Right atrium auricular region (tissue), 2 donors: ENCODE measurements at places on chromosomes 1 and 21.

- no peak overlapping the region for H3K27ac ChIP-seq
- no peaks in the 10 kb centered on the region for H3K4me1 ChIP-seq
- no peak for DNase-seq
- H3K4me3 ChIP-seq: no peak overlapping the region
Observed at GRCh38 chr1:214859647-214860046, 222.9 kb upstream of the KCNK2 start.

- H3K36me3 ChIP-seq: no peaks in the 10 kb centered on the region
- H3K4me3 ChIP-seq: no peak overlapping the region
- peak; percentile 71 for DNase-seq
- H3K27me3 ChIP-seq: no peaks in the 10 kb centered on the region
- peaks cover 53% of the 10 kb centered on the region for H3K4me1 ChIP-seq
- peak overlapping the region; percentile 50 for H3K27ac ChIP-seq
Observed at GRCh38 chr1:183090391-183091006, 67.3 kb downstream of the LAMC1 start.

DNA sequence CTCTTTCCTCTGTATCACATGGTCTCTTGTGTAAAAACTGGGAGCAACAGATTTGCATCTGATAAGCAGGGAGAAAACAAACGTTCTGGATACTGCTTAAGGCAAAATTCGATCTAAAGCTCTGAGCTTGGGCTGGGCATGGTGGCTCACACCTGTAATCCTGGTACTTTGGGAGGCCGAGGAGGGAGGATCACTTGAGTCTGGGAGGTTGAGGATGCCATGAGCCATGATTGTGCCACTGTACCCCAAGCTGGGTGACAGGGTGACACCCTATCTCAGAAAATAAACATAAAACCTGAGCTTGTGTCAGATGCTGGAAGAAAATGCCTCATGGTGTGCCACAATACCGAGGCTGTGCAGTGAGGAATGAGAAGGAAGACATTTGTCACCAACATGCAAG is 73.9 kb downstream of the SCCPDH start:
- no peaks in the 10 kb centered on the region for H3K4me1 ChIP-seq
- no peak overlapping the region for H3K4me3 ChIP-seq
- DNase-seq: no peak
- H3K36me3 ChIP-seq: no peaks in the 10 kb centered on the region
- H3K27me3 ChIP-seq: no peaks in the 10 kb centered on the region

- no peaks in the 10 kb centered on the region for H3K36me3 ChIP-seq
- no peaks in the 10 kb centered on the region for H3K4me1 ChIP-seq
- H3K4me3 ChIP-seq: no peak overlapping the region
- H3K27ac ChIP-seq: no peak overlapping the region
- DNase-seq: no peak
Observed at GRCh38 chr1:37434292-37435225, 39.8 kb upstream of the ZC3H12A start.

- H3K36me3 ChIP-seq: no peaks in the 10 kb centered on the region
- H3K4me3 ChIP-seq: no peak overlapping the region
- no peak overlapping the region for H3K27ac ChIP-seq
- no peaks in the 10 kb centered on the region for H3K27me3 ChIP-seq
Observed at GRCh38 chr1:186965847-186966246, 137.1 kb downstream of the PLA2G4A start.

GRCh38 chr1:232571523-232571922 is 58.4 kb downstream of the SIPA1L2 start:
- no peak overlapping the region for H3K4me3 ChIP-seq
- DNase-seq: no peak
- peaks cover 39% of the 10 kb centered on the region for H3K4me1 ChIP-seq

GRCh38 chr1:28578696-28579218 is 13.3 kb upstream of the RAB42 start:
- H3K4me1 ChIP-seq: no peaks in the 10 kb centered on the region
- H3K27ac ChIP-seq: no peak overlapping the region
- peaks cover 47% of the 10 kb centered on the region for H3K36me3 ChIP-seq
- no peak overlapping the region for H3K4me3 ChIP-seq

DNA sequence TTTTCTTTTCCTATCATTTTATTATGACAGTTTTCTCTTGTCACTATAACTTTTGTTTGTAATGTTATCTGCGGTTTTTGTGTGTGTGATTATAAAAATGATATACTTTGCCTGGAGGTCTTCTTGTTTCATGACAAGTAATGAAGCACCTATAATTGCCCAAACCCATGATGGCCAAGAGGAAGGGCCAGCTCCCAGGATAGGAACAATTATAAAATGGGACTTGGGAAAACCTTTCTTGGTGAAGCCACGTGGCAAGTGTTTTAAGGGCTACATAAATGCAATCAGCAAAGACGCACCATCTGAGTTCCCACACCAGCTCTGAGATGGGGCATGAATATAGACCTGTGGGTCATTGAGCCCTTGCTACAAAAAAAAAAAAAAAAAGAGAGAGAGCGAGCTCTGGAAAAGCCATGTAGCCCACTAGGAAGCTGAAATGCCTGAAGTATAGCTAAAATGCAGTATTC is 462.6 kb upstream of the RUNX1 start:
- H3K36me3 ChIP-seq: no peaks in the 10 kb centered on the region
- H3K4me3 ChIP-seq: no peak overlapping the region

DNA sequence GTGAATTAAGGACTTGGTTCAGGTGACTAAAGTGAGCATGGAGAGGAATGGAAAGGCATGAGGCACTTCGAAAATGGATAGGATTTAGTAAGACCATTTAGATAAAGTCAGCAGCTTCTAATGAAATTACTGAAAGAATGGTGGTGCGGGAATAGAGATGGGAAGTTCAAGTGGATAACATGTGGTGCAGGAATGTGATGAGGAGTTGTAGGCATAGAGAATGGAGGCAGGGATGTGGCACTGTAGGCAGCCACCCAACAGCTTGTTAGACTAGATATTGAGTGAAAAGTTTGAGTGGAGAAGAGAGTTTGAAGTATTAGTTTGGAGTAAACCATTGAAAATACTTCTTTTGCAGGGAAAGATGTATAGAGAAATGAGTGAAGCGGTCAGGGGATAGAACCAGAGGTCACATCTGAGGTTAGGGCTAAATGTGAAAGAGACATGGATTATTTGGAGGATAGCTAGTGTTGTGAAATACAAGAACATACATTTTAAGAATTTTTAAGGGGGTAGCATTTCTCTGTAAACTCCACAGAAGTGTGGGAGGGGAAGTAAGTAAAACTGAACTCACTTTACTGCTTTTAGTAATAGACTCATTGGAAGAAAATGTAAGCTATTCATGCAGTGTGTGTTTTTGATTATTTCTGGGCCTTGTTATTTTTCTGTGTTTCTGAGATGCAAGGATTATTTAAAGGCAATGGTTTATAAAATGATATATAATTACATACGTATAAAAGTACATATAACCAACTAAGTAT is 46.2 kb downstream of the DYRK1A start:
- H3K36me3 ChIP-seq: no peaks in the 10 kb centered on the region
- H3K4me1 ChIP-seq: peaks cover 83% of the 10 kb centered on the region
- H3K27ac ChIP-seq: no peak overlapping the region

DNA sequence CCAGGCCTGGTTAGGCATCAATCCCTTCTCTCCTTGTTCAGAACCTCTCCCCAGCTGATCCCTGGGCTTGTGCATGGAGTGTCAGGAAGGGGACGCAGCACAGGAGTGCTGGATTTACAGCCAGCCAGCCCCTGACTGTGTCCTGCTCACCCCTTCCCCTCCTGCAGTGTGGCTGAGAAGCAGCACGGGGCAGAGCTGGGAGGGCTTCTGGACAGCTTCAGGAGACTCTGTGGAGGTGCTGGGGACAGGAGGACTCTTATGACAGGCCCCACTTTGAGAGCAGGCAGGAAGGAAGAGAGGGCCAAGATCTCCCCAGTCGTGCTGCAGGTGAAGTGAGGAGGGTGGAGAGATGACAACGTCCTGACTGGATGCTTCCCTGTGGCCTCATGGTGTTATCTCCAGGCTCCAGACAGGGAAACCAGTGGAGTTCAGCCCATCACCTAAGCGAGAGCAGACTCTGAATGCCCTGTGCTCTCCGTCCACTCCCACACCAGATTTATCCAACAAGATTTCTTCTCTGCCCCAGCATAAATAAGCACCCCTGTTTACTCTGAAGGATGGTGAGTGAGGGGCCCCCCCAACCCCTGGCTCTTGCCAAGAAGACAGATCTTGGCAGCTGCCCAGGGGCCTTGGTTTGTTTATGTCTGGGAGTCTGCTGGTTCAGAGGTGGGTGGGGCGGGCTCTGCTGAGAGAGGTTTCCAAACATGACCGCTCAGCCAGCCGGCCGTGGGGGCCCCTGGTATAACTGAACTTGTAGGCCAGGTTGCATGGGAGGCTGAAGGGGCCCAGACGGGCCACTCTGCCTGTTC is 21.3 kb downstream of the TMCC2 start:
- H3K4me1 ChIP-seq: no peaks in the 10 kb centered on the region
- H3K27me3 ChIP-seq: no peaks in the 10 kb centered on the region
- H3K4me3 ChIP-seq: no peak overlapping the region
- H3K27ac ChIP-seq: peak overlapping the region; percentile 36
- H3K36me3 ChIP-seq: no peaks in the 10 kb centered on the region
- DNase-seq: peak; percentile 80

DNA sequence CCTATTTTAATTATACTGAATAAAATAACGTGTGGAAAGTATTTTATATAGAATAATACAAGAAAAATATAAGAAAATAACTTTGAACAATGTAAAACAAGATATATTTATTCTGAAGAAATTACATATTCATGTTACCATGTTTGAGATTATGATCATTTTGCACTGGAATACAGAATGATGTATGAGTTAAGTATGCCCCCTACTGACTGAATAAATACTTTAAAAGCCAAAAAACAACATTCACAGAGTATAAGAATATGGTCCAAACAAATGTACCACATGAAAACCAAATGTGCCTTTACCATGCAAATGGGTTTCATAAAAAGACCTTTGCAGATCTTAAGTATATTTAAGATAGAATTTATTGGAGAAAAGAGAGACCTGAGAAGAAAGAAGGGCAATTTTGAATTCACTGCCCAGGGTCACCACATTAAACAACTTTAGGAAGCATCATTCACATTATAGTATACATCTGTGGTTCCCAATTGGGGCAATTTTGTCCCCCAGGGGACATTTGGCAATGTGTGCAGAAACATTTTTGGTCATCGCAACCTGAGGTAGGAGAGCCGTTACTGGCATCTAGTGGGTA is 136.6 kb upstream of the GFI1 start:
- no peaks in the 10 kb centered on the region for H3K4me1 ChIP-seq
- H3K4me3 ChIP-seq: no peak overlapping the region
- H3K36me3 ChIP-seq: peaks cover 2% of the 10 kb centered on the region

GRCh38 chr1:157771661-157772425 is 5.1 kb downstream of the FCRL2 start:
- no peak overlapping the region for H3K27ac ChIP-seq
- H3K4me3 ChIP-seq: no peak overlapping the region
- H3K27me3 ChIP-seq: no peaks in the 10 kb centered on the region
- no peaks in the 10 kb centered on the region for H3K36me3 ChIP-seq
- DNase-seq: no peak
- H3K4me1 ChIP-seq: no peaks in the 10 kb centered on the region

- H3K27me3 ChIP-seq: no peaks in the 10 kb centered on the region
- no peak overlapping the region for H3K4me3 ChIP-seq
- peak; percentile 60 for DNase-seq
- peak overlapping the region; percentile 19 for H3K27ac ChIP-seq
- H3K36me3 ChIP-seq: no peaks in the 10 kb centered on the region
Observed at GRCh38 chr1:230163719-230164118, 96.7 kb downstream of the GALNT2 start.

DNA sequence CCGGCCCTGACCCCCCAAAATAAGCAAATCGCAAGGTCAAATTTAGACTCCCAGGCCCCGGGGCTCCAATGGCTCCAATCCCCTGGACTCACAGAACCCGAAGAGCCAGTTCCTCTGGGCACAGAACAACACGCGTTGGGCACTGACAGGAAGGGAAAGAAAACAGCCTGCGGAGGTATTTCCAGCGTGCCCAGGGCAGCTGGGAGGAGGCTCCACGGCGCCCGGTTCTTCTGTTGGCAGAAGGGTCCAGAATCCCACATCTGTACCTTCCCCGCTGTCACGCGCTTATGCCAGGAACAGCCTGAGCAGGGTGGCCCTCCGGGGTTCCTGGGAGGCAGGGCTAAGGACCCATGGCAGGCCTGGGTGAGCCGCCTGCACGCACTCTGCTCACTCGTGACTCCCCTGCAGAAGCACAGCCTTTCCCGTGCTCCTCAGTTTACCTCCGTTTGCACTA is 85.5 kb downstream of the RIPK4 start:
- DNase-seq: no peak
- H3K4me3 ChIP-seq: no peak overlapping the region
- H3K27ac ChIP-seq: no peak overlapping the region

GRCh38 chr1:204660509-204660908 is 25.0 kb downstream of the LRRN2 start:
- no peak overlapping the region for H3K4me3 ChIP-seq
- no peak for DNase-seq
- no peak overlapping the region for H3K27ac ChIP-seq
- no peaks in the 10 kb centered on the region for H3K27me3 ChIP-seq
- H3K4me1 ChIP-seq: no peaks in the 10 kb centered on the region

- no peak overlapping the region for H3K27ac ChIP-seq
- H3K27me3 ChIP-seq: no peaks in the 10 kb centered on the region
- no peak for DNase-seq
- no peaks in the 10 kb centered on the region for H3K36me3 ChIP-seq
- no peaks in the 10 kb centered on the region for H3K4me1 ChIP-seq
Observed at GRCh38 chr21:31161157-31161556, 122.9 kb upstream of the KRTAP19-8 start.

- H3K27me3 ChIP-seq: no peaks in the 10 kb centered on the region
- H3K4me1 ChIP-seq: no peaks in the 10 kb centered on the region
- H3K4me3 ChIP-seq: no peak overlapping the region
- no peaks in the 10 kb centered on the region for H3K36me3 ChIP-seq
- H3K27ac ChIP-seq: no peak overlapping the region
Observed at GRCh38 chr1:83807821-83808220, 191.1 kb downstream of the TTLL7 start.

- no peaks in the 10 kb centered on the region for H3K27me3 ChIP-seq
- H3K4me3 ChIP-seq: no peak overlapping the region
- no peak for DNase-seq
- H3K4me1 ChIP-seq: no peaks in the 10 kb centered on the region
Observed at GRCh38 chr21:15422783-15423182, 307.0 kb upstream of the USP25 start.

DNA sequence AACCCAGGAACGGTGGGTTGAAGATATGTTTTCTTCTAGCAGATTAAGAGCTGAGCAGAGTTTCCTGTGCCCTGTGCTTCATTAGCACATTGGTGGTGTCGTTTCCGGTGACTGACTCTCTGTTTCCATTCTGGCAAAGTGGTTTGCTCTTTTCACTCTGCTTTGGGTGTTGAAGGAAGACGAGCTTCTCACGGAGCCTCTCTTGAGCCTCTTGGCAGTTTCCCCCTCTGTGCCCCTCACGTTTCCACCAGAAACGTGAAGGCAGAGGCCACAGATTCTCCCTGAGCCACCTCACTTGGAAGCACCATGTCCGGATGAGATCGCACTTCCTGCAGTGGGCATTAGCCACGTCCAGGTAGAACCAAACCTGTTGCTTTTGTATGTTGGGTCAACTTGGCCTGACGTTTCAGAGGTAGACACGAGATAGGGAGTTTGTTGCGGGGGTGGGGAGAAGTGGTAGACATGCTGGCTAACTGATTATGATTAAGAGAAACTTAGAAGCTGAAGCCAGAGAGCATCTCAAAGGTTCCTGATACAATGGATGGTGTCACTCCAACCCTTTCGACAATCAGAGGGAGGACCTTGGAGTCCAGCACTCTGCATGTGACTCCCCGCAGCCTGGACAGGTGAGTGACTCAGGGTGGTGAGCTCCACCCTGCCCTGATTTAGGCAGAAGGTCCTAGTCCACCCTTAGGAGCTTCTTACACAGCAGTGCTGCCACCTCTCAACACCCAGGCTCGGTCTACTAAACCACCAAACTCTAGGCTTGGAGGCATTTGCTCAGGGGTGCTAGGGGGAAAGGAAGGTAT is at the start of gene LAX1:
Gene LAX1 (plus strand): TSS at position 155 of the 809 bp plus-strand sequence. CDS start 383 bp downstream, at position 538.
- no peak within 1 kb of the TSS for H3K4me3 ChIP-seq
- H3K27me3 ChIP-seq: no peaks in the 10 kb centered on the region
- no peaks in the 10 kb centered on the region for H3K36me3 ChIP-seq
- no peak within 1 kb of the TSS for H3K27ac ChIP-seq
- no peak for DNase-seq
